Esophagus muscularis mucosa (tissue), 4 donors: ENCODE measurements at places on chromosomes 16 and 17. TPM values are rescaled to one million over a fixed set of nuclear protein-coding genes. Genes with fewer than 3 reads are reported as not detected.

TAC4 gene
- total RNA-seq: not detected

TMC5 gene
- 0.42 TPM for total RNA-seq

NLRC5 gene
- 17.0 TPM for total RNA-seq

NRN1L gene
- 1.7 TPM for total RNA-seq

SPAG7 gene
- 74.7 TPM for total RNA-seq

ACSM3 gene
- 7.2 TPM for total RNA-seq

SNAI3 gene
- total RNA-seq: 0.34 TPM

TERB1 gene
- total RNA-seq: not detected
